ENCODE measurements at places on chromosomes 1 and 21. TPM values are rescaled to one million over a fixed set of nuclear protein-coding genes. Genes with fewer than 3 reads are reported as not detected.

DNA sequence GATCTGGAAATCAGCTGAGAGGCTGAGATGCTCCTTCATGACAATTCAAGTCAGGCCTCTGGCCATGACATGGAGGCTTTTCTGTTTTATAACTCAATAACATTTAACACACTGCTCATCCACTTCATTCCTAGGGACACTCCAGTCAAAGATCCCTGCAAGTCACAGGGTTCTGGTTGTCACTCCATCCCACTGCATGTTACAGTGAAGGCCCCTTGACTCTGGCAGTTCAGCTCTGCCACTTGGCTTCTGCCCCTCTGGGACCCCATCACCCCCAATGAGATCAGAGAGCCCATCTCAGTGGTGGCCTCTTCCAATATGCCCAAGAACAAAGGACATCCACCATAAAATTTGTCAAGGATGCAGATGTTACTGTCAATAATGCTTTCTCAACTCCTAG is 10.0 kb upstream of the FAM110D start:
- no peak for DNase-seq
- H3K36me3 ChIP-seq = no peaks in the 10 kb centered on the region
- no peaks in the 10 kb centered on the region for H3K4me1 ChIP-seq
- H3K4me3 ChIP-seq = no peak overlapping the region
- no peak overlapping the region for H3K27ac ChIP-seq

- no peaks in the 10 kb centered on the region for H3K27me3 ChIP-seq
- H3K4me3 ChIP-seq = no peak overlapping the region
Measured at GRCh38 chr21:23543333-23543732, 2063.9 kb downstream of the MRPL39 start.

- H3K4me1 ChIP-seq = no peaks in the 10 kb centered on the region
- no peak overlapping the region for H3K4me3 ChIP-seq
- no peak for DNase-seq
- H3K36me3 ChIP-seq = no peaks in the 10 kb centered on the region
- no peak overlapping the region for H3K27ac ChIP-seq
- no peaks in the 10 kb centered on the region for H3K27me3 ChIP-seq
Measured at GRCh38 chr1:20790785-20791184, 3.7 kb upstream of the HP1BP3 start.

DENND2C gene
- 2.0 TPM for total RNA-seq

Data from thoracic aorta (tissue), 2 donors.